ENCODE measurements at places on chromosomes 7 and 10.

DNA sequence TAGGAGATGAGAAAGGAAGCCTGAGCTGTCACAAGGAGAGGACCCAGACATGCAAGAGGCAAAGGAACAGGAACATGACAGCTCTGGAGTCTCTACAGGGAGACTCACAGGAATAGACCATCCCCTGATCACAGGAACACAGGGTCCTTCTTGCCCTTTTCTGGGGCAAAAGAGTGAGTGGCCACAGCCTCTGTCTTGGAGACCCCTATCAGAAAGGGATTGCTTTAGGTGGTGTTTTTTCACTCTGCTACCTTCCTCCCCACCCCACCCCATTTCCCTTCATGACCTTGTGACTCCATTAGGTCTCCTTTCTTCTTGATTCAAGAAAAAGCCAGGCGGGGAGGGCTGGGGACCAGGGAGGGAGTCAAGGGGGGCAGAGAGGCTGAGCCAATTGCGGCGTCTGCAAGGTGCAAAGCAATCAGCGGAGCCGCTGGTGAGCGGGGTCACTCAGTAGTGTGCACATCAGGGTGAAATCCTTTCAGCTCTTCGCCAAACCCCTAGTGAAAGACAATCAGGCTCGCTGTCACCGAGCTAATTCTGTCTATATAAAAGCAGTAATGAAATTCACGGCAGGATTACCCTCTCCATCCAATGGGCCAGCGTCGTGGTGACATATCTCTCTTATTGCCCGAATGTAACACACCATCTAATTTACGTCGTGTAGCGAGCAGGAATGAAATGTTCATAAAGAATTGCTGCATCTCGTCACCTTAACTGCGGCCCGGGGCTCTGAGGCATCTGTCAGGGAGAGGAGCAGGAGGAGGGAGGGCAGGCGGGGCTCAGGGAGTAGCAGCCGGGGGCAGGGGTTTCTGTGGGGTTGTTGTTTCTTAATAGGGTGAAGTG, 31.5 kb upstream of the BTRC start:
- no peak for DNase-seq

DNA sequence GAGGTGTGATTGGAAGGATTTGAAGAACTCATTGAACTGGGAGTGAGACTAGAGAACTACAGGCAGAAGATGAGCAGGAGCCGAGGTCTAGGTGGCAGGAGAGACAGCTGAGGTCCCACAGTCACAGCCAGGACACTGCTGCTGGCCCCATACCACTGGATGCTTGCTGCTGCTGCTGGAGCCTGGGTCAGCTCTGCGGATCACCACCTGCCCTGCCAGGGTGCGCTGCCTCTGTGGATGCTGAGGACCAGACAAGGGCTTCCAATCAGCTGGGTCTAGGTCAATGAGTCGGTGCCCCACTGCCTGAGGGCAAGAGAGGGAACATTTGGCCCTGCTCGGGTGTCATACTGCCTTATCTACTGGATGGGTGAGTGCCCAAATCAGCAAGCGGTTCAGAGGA, 94.4 kb downstream of the FRMD4A start:
- DNase-seq = no peak

- DNase-seq = peak; percentile 12
Measured at GRCh38 chr10:48608279-48608681, 3.4 kb upstream of the ARHGAP22 start.

DNA sequence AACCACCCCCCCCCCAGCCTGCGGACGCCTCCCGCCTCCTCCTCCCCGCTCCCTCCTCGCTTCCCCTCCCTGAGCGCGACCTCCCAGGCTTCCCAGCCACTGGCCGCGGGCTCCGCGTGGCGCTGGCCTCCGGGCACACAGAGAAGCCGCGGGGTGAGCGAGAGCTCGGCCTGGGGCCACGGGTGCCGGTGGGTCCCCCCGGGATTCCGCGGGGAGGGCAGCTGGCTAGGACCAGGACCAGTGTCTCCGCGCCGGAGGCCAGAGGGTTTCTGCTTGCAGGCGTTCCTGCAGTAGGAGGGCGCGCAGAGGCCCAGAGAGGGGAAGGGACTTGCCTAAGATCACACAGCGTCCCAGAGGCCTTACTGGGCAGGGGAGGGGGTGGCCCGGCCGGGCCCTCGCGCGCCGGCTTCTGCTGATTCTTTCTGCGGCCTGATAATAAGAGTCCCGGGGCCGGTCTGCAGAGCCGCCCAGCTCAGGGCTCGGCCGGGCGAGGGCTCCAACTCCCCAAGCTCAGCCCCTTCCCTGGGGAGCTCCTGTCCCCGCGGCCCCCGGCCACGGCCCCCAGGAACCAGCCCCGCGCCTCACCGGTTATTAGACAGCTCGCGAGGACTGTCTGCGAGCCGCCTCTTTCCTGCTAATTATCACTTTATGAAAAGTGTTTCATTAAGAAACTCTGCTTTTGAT, 10.1 kb downstream of the UNCX start:
- no peak for DNase-seq

DNA sequence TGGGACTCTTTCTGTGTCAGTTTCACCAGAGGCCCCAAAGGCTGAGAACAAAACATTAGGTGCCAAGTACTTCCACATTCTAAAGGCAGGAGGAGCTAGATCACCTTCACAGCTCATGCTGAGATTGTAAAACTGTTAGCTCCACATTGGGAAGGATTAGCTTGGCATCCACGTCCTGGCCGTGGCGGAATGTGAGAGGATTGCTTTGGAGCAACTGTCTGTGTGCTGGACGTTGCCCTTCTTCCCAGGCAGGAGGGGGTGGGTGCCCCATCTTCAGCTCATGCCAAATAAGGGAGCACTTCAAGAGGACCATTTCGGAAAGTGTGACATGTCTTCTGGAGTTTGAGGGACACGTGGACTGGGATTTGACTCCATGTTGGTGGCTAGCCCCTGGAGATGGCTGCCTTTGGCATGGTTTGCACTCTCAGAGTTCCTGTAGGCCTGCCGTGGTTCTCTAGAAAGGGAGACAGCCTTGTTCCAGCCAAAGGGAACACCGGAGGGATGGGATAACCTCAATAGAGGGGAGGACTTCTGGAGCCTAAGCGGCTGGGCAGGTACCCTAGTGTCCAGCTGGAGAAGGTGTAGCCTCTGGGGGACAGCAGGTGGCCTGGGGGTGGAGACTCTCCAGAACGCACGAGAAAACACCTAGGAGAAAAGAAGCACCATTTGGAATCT, 19.9 kb upstream of the FMC1 start:
- DNase-seq = no peak

DNA sequence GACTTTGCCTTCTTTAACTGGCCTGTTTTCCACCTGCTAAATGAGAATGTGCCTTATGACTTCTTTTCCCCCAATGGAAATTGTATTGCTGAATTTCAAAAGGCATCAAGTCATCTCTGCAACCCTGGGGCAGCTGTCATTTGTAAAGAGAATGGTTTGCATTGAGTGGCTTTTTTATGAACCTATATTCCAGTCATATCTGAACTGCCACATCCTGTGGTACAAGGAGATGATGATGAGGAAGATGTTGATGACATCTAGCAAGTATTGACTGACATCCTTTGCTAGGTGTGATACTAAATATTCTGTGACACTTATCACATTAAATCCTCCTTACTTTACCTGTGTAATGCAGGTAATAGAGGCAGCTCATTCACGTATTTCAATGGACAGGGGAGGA, 88.3 kb upstream of the KIAA1217 start:
- DNase-seq = no peak

DNA sequence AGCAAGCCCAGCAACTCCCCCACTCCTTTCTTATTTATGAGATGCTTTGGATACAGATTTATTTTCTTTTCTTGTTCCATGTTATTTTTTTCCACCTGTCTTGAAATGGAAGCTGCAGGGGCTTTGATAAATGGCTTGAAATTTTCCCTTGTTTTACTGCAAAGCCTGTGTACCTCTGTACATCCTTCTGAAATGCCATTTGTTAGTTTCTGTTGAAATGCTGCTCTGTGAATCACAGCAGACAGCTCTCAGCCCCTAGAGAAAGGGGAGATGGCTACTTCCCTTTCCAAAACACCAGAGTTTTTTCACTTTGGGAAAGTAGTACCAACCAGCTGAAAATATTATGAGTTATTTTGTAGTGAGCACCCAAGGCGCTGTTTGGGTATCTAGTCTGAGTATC, 304.2 kb downstream of the ELMO1 start:
- DNase-seq = no peak

DNA sequence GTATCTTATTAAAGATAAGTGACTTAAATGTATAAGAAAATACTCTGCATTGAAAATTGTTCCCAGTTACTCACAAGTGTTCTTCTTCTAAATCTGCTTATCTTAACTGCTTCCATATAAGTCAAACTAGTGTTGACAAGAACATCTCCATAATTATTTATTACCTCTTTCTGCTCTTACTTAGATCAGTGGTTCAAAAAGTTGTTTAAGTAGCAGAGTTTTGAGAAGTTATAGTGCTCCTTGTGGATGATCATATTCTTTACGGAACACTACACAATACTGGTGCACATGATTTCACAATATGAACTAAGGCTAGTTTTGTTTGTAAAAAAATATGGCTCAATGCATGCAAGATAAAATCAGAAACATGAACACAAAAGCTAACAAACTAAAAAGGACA, 168.4 kb downstream of the SEMA3D start:
- no peak for DNase-seq

DNA sequence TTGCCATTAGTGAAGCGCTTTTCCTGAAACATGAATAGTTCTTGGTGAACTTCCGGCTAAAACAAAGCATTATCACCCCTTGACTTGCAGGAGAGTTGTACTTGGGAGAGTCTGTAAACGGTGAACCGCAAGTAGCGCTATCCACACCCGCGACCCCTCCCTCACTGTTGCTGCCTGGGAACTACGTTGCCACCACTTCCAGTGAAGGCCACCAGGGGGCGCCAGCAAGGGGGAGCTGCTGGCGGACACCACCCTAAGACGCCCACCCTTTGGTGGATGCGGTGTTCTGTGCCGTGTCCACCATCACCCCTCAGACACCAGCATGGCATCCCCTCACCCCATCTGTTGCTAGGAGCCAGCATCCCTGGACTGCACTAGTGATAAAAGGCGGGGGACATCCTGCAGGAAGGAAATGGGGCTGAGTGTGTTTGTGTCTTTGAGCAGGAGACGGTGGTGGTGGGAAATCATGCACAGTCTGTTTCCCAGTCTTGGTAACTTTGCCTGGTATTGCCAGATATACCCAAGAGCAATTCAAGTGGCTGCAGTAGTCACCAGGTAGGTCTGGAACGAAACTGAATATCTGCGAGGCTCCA, 298.2 kb downstream of the FRMD4A start:
- DNase-seq = peak; percentile 42

DNA sequence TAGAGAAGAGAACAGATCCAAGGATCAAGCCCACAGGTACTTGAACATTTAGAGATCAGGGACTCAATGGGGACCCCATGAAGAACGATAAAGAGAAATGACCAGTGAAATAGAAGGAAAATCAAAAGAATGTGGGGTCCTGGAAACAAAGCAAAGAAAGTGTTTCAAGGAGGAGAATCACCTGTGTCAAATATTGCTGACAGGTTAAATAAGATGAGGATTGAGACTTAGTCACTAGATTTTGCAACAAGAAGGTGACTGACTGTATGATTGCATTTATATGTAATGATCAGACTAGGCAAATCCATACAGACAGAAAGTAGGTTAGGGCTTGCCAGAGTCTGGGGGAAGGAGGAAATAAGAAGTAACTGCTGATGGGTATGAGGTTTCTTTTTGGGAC, 254.9 kb upstream of the NPY start:
- no peak for DNase-seq

GRCh38 chr10:51100221-51100620, 25.9 kb downstream of the PRKG1 start:
- DNase-seq = no peak

- no peak for DNase-seq
Measured at GRCh38 chr10:18100669-18101068, 39.6 kb upstream of the CACNB2 start.

GRCh38 chr10:15426558-15426957, 55.5 kb upstream of the FAM171A1 start:
- DNase-seq = no peak

DNA sequence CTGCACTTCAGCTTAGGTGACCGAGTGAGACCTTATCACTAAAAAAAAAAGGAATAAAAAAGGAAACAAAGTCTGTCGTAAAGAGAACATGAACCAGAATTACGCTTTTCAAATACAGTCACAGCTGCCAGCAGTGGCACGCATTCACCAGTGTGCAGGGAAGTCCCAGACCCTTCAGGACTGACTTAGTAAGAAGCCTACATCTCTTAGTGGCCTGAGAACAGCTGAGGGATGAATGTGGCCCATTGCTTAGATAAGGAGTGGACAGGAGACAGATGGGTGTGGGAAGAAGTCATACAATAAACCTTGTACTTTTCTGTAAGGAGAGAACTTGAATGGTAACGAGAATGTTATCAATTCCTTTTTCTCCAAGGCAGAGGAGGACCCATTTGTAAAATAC, 178.5 kb downstream of the JCAD start:
- DNase-seq = no peak

GRCh38 chr10:71268247-71268691, 50.8 kb upstream of the SLC29A3 start:
- DNase-seq = no peak

GRCh38 chr10:100662067-100662466, 83.3 kb upstream of the PAX2 start:
- DNase-seq = no peak

GRCh38 chr7:154794147-154794780, 208.7 kb downstream of the PAXIP1 start:
- peak; percentile 12 for DNase-seq

GRCh38 chr10:108545921-108546320, 1377.4 kb downstream of the XPNPEP1 start:
- DNase-seq = no peak

- no peak for DNase-seq
Measured at GRCh38 chr7:45443263-45443662, 130.9 kb upstream of the ADCY1 start.

DNA sequence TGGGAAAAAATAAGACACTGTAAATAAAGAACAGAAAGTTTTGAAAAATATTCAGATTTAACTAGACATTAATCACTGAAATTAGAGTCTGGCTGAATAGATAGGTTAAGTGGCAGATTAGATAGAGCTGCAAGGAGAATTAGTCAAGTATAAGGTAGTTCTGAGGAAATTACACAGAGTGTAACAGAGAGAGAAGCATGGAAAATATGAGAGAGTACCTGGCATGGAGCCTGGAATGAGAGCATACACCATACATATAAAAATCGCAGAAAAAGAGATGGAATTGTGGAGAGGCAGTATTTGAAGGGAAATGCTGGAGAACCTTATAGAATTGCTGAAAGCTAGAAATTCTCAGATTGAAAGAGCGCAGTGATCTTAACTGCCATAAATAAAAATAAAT, 46.9 kb downstream of the ZNRF2 start:
- DNase-seq = no peak

GRCh38 chr7:82289152-82289535, 154.4 kb downstream of the CACNA2D1 start:
- DNase-seq = no peak

GRCh38 chr7:154869436-154869835, 133.5 kb downstream of the PAXIP1 start:
- DNase-seq = no peak

GRCh38 chr7:20331910-20332813, 1.5 kb downstream of the ITGB8 start:
- no peak for DNase-seq

DNA sequence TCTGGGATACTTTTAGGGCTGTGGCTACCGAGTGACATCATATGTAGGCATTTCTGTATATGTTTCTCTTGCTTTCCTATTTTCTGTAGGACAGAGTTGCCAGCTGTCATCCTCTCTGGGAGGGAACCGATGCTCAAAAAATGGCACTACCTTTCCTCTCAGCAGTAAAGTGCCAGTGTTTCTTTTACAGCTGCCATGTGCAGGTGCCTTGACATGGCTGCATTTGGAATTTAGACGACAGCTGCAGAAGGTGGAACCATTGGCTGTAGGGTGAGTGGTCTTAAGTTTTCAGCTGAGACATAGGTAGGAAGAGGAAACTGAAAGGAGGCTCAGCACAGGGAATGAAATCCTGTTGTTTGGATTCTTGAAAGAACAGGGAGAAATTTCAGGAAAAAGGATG, 20.2 kb upstream of the RPA3 start:
- DNase-seq = no peak

Data from stimulated activated CD4-positive, alpha-beta T cell treated with anti-CD3 and anti-CD28 coated beads, Interleukin-1b, Interleukin-23, amount 100 ng/mL, for 48 hours (primary cell).